ENCODE measurements at places on chromosomes 1 and 21. TPM values are rescaled to one million over a fixed set of nuclear protein-coding genes. Genes with fewer than 3 reads are reported as not detected.

- no peaks in the 10 kb centered on the region for H3K36me3 ChIP-seq
- no peaks in the 10 kb centered on the region for H3K27me3 ChIP-seq
- H3K4me1 ChIP-seq = no peaks in the 10 kb centered on the region
- no peak overlapping the region for H3K27ac ChIP-seq
- no peak for DNase-seq
These were observed 278.5 kb downstream of the LRRC7 start for GRCh38 chr1:69846267-69846666.

DNA sequence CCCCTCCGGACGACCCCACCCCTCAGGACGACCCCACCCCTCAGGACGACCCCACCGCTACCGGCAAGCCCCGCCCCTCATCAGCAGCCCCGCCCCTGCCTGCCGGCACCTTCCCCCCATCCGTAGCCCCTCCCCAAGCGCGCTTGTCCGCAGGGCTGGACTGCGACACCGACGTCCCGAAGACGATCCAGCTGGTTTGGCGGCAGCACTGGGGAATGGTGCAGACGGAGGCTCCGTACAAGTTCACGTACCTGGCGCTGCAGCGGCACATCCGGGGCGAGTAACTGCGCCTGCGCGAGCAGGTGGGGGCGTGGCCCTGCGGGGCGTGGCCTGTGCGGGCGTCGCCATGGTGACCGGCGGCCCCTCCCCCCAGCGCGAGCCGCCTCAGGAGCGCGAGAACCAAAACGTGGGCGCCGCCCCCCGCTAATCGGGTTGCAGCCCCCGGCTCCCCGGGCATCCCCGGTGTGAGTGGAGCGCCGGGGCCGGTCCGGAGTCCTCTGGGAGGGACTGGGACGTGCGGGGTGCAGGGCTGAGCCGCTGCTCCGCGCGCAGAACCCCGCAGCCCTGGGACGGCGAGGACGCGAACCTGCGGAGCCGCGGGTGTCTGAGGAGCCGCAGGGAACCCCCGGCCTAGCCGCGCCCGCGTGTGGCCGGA lies 4.9 kb downstream of the RNF223 start:
- H3K36me3 ChIP-seq = no peaks in the 10 kb centered on the region
- H3K27me3 ChIP-seq = peaks cover 4% of the 10 kb centered on the region
- peak overlapping the region; percentile 47 for H3K4me3 ChIP-seq
- H3K4me1 ChIP-seq = no peaks in the 10 kb centered on the region

Gene ATP6V1G3
- total RNA-seq = 0.41 TPM

DNA sequence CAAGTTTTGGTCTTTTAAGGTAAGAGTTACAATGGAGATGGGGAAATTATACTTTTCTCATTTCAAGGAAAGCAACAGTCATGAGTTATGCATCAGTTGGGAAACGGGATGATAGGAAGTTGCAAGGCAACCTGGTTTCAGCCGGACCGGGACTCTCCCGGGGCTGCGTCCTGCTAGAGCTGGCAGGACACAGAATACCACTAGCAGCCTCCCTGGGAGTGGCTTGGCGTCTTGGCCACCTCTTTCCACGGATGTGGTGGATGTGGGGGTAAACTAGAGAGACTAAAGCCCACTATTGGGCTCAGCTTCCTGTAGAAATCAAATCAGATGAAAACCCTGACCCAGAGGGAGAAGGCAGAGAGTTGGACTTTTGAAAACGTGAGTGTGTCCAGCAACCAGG lies 71.9 kb downstream of the ADARB1 start:
- H3K4me3 ChIP-seq = no peak overlapping the region
- no peaks in the 10 kb centered on the region for H3K36me3 ChIP-seq
- H3K27me3 ChIP-seq = peaks cover 20% of the 10 kb centered on the region
- no peak for DNase-seq
- H3K27ac ChIP-seq = no peak overlapping the region
- H3K4me1 ChIP-seq = peaks cover 26% of the 10 kb centered on the region

Gene NUDT4B
- total RNA-seq = 1.9 TPM

GRCh38 chr1:2603521-2604155 lies 17.1 kb downstream of the PRXL2B start:
- H3K27ac ChIP-seq = no peak overlapping the region
- peaks cover 7% of the 10 kb centered on the region for H3K27me3 ChIP-seq
- no peak for DNase-seq
- H3K4me1 ChIP-seq = no peaks in the 10 kb centered on the region
- no peaks in the 10 kb centered on the region for H3K36me3 ChIP-seq

Gene SNRPE
- 162 TPM for total RNA-seq

- H3K27me3 ChIP-seq = peaks cover 12% of the 10 kb centered on the region
- peak overlapping the region; percentile 59 for H3K27ac ChIP-seq
- H3K36me3 ChIP-seq = peaks cover 18% of the 10 kb centered on the region
- peaks cover 20% of the 10 kb centered on the region for H3K4me1 ChIP-seq
These were observed 14.0 kb upstream of the S100B start for GRCh38 chr21:46618738-46619379.

GRCh38 chr21:35559128-35559828 lies 501.0 kb downstream of the SETD4 start:
- peak; percentile 95 for DNase-seq
- H3K4me3 ChIP-seq = peak overlapping the region; percentile 75
- H3K36me3 ChIP-seq = no peaks in the 10 kb centered on the region
- H3K27me3 ChIP-seq = peaks cover under 1% of the 10 kb centered on the region

GRCh38 chr21:44681861-44682579 lies at the start of gene KRTAP12-1:
KRTAP12-1 (minus strand) TSS chr21:44682163; CDS start chr21:44682123, 40 bp downstream.
- peaks cover 50% of the 10 kb centered on the region for H3K27me3 ChIP-seq
- H3K27ac ChIP-seq = no peak within 1 kb of the TSS
- H3K4me1 ChIP-seq = no peaks in the 10 kb centered on the region
- no peaks in the 10 kb centered on the region for H3K36me3 ChIP-seq
- no peak within 1 kb of the TSS for H3K4me3 ChIP-seq

Gene CHIA
- not detected for total RNA-seq

- H3K4me3 ChIP-seq = peak overlapping the region; percentile 83
- peak; percentile 83 for DNase-seq
- H3K27ac ChIP-seq = peak overlapping the region; percentile 96
- peaks cover 4% of the 10 kb centered on the region for H3K36me3 ChIP-seq
These were observed 355.1 kb downstream of the GPATCH2 start for GRCh38 chr1:217275655-217276398.

GRCh38 chr1:63064135-63064534 lies 258.2 kb upstream of the FOXD3 start:
- H3K4me3 ChIP-seq = no peak overlapping the region
- H3K27me3 ChIP-seq = no peaks in the 10 kb centered on the region
- no peaks in the 10 kb centered on the region for H3K36me3 ChIP-seq
- DNase-seq = no peak
- H3K4me1 ChIP-seq = no peaks in the 10 kb centered on the region
- H3K27ac ChIP-seq = no peak overlapping the region

DNA sequence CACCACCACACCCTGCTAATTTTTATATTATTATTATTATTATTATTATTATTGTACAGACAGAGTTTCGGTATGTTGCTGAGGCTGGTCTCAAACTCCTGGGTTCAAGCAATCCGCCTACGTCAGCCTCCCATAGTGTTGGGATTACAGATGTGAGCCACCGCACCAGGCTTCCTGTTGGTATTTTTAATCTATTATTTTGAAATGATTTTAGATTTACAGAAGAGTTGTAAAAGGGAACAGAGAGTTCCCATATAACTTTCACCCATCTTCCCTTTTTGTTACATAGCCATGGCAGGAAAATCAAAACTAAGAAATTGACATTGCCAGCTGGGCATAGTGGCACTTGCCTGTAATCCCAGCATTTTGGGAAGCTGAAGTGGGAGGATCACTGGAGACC lies 42.9 kb upstream of the CITED4 start:
- DNase-seq = no peak
- H3K27me3 ChIP-seq = no peaks in the 10 kb centered on the region

DNA sequence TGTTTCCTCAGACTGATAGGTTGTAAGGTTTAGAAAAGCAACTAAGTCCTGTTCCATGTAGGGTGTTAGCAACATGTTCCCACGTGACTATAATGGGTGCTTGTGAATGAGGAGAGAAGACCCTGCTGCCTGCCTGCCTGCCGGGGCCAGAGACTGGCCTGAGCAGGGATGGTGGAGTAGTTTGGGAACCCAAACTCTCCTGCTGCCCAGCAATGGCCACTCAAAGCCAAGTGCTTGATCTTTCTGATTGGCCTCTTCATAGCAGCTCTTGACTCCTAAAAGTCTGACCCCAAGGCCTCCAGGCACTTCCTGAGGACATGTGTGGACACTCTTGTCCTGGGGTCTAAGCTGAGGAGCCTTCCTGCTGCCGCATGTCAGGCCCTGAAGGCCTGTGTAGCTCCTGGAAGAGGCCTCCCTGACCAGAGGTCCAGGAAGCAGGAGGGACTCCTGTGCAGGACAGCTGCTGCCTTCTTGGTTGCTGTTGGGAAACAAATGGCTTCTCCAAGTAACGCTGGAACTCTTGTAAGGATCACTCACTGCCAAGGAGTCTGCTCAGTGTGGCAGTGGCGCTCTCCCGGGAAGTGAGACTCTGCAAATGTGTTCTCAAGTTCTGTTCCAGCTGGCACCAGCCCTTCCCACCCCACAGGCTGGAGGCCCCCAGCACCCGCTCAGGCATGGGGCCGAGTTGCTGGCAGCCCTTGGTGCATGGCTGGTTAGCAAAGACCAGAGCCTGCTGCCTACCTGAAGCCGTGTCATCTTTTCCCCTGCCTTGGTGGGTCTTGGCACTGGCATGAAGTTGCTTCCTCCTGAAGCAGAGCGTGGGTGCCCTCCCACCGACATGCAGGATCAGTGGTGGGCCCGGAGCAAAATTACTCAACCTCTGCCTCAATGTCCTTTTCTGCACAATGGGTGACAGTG lies 35.5 kb downstream of the MAN1C1 start:
- H3K36me3 ChIP-seq = no peaks in the 10 kb centered on the region
- H3K27me3 ChIP-seq = peaks cover 74% of the 10 kb centered on the region
- no peak overlapping the region for H3K27ac ChIP-seq
- H3K4me1 ChIP-seq = no peaks in the 10 kb centered on the region
- no peak overlapping the region for H3K4me3 ChIP-seq

- no peak overlapping the region for H3K4me3 ChIP-seq
- peaks cover 1% of the 10 kb centered on the region for H3K27me3 ChIP-seq
- DNase-seq = no peak
- H3K27ac ChIP-seq = no peak overlapping the region
- no peaks in the 10 kb centered on the region for H3K36me3 ChIP-seq
- peaks cover 7% of the 10 kb centered on the region for H3K4me1 ChIP-seq
These were observed 153.4 kb upstream of the IRF2BP2 start for GRCh38 chr1:234763367-234763766.

DNA sequence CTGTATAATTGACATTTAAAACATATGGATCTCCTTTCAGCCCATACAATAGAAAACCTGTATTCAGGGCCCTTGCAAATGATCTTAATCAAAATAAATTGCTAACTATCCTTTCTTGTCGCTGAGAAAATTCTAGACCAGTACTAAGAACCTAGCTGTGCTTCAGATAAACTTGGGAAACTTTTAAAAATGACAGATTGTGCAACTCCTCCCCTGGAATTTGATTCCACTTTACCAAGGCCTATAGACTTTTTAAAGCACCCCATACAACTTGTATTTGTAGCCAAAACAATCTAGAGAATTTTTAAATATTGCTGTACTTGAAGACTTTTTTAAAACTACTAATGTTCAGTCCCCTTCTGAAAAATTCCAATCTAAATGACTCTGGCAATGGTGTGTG lies 51.6 kb downstream of the ZNF644 start:
- no peak overlapping the region for H3K27ac ChIP-seq
- no peak for DNase-seq
- H3K4me3 ChIP-seq = no peak overlapping the region
- H3K27me3 ChIP-seq = no peaks in the 10 kb centered on the region
- peaks cover 16% of the 10 kb centered on the region for H3K36me3 ChIP-seq

GRCh38 chr1:170685166-170685565 lies 21.2 kb downstream of the PRRX1 start:
- H3K27ac ChIP-seq = peak overlapping the region; percentile 85
- 0 out of 2 replicates have a peak, but pooled peaks cover 2% of the 10 kb centered on the region for H3K27me3 ChIP-seq
- H3K36me3 ChIP-seq = peaks cover 66% of the 10 kb centered on the region
- H3K4me1 ChIP-seq = peaks cover 94% of the 10 kb centered on the region

Gene CDCP2
- not detected for total RNA-seq

DNA sequence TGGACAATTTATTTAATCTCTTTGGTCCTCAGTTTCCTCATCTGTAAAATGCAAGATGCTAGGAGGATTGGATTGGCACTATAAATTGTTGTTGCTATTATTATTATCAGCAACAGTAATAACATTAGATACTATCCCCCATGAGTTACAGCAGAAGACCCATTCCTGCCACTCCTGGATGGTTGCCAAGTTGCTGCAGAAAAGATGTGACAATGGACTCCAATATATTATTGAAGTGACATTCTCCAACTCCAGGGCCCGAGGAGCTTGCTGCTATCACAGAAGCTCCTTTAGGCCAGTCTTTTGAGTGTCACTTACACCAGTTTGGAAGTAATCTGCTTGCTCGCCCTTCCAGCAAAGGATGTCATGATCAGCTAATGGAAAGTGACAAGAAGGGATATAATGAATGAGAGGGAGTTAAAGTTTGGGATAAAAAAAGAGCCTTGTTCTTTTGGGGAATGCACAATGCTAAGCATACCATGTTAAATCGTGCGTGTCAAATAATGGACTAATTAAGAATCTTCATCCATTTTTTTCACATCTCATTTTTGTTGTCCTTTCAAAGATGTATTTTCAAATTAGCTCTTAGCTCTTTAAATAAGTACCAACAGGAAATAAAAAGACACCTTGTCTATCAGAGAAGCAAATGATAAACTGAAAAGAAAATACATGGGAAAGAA lies 19.5 kb upstream of the PROX1 start:
- no peaks in the 10 kb centered on the region for H3K27me3 ChIP-seq
- H3K27ac ChIP-seq = no peak overlapping the region
- H3K36me3 ChIP-seq = no peaks in the 10 kb centered on the region
- H3K4me3 ChIP-seq = no peak overlapping the region

DNA sequence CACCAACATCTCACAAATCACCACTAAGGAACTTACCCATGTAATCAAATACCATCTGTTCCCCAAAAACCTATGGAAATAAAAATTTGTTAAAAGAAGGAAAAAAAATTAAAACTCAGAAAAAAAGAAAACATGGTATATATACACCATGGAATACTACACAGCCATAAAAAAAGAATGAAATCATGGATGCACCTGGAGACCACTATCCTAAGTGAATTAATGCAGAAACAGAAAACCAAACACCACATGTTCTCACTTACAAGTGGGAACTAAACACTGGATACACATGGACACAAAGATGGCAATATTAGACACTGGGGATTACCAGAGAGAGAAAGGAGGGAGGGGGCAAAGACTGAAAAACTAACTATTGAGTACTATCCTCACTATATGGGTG lies 50.4 kb downstream of the ZSWIM5 start:
- no peak for DNase-seq
- no peak overlapping the region for H3K27ac ChIP-seq
- H3K27me3 ChIP-seq = peaks cover 6% of the 10 kb centered on the region

Gene CDCA8
- 17.3 TPM for total RNA-seq

DNA sequence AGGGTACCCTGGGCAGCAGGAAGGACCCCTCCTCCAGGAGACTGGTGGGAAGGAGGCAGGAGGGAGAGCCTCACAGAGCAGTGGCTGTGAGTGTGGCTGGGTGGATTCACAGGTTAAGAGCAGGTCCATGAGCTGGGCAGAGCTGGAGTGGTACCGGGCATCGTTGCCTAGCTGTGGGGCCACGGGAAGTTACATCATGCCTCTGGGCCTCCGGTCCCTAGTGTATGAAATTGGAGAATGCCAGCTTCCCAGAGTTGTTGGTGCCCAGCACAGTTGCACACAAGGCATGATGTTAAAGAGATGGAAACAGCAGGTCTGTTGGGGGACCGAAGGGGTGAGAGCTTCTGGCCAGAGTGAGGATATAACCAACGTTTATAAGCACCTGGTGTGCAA lies 18.5 kb downstream of the FOXO6 start:
- peaks cover 10% of the 10 kb centered on the region for H3K4me1 ChIP-seq
- H3K36me3 ChIP-seq = no peaks in the 10 kb centered on the region
- peaks cover 43% of the 10 kb centered on the region for H3K27me3 ChIP-seq

Gene NES
- 117 TPM for total RNA-seq

Gene SERPINC1
- not detected for total RNA-seq

GRCh38 chr1:119773711-119774241 lies 5.1 kb upstream of the HMGCS2 start:
- DNase-seq = peak; percentile 23
- peak overlapping the region; percentile 4 for H3K4me3 ChIP-seq
- no peaks in the 10 kb centered on the region for H3K36me3 ChIP-seq
- no peak overlapping the region for H3K27ac ChIP-seq

Gene IVL
- not detected for total RNA-seq

Measured in HFFc6 (cell line).